ENCODE measurements at places on chromosomes 6 and 20.

DNA sequence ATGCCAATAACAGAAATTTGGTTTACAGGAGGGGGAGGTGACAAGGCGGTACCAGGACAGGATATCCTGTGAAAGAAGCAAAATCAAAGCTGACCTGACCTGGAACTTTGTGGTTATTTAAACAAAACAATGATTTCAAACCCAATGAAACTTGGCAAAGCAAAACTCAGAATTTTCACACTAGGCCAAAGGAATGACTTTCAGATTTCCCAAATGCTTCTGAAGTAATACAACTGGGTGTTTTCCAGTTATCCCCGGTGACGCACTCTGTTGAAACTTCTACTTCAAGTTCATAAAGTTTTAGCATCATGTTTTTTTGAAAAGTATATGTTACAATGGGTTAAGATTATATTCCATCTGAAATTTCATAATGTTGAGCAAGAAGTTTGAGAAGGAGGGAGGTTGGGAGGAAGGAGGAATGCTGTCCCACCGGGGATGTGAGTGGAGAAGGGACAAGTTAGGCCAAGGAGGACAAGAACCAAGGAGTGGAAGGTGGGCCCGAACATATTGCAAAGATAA, 78.1 kb upstream of the TRAF3IP2 start:
- no peak for DNase-seq

GRCh38 chr6:69974193-69974592, 107.8 kb downstream of the COL19A1 start:
- no peak for DNase-seq

DNA sequence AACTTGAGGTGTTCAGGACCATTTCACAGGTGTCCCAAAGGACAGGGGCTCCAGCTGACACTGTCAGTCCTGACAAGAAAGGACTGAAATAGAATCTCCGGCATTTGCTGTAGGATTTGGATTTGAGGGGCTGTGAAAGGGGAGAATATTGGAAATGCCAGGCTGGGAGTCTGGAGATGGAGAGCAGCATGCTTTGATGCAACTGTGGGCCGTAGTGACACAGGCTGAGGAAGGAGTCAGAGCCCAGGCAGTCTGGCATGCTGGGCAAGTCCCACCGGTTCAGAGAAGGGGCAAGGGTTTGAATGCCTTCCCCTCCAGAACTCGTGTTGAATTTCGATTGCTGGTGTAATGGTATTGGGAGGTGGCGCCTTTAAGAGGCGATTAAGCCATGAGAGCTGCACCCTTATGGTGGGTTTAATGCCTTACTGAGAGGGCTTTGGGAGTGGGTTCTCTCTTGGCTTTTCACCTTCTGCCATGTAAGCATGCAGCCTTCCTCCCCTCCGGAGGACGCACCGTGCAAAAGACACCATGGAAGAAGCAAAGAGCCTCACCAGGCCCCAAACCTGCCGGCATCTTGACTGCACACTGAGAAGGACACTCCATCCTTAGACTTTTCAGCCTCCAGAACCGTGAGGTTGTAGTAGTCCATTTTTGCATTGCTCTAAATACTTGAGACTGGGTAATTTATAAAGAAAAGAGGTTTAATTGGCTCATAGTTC, 9.4 kb upstream of the PYGB start:
- no peak for DNase-seq

GRCh38 chr6:149094156-149094555, 223.4 kb upstream of the TAB2 start:
- DNase-seq = no peak

DNA sequence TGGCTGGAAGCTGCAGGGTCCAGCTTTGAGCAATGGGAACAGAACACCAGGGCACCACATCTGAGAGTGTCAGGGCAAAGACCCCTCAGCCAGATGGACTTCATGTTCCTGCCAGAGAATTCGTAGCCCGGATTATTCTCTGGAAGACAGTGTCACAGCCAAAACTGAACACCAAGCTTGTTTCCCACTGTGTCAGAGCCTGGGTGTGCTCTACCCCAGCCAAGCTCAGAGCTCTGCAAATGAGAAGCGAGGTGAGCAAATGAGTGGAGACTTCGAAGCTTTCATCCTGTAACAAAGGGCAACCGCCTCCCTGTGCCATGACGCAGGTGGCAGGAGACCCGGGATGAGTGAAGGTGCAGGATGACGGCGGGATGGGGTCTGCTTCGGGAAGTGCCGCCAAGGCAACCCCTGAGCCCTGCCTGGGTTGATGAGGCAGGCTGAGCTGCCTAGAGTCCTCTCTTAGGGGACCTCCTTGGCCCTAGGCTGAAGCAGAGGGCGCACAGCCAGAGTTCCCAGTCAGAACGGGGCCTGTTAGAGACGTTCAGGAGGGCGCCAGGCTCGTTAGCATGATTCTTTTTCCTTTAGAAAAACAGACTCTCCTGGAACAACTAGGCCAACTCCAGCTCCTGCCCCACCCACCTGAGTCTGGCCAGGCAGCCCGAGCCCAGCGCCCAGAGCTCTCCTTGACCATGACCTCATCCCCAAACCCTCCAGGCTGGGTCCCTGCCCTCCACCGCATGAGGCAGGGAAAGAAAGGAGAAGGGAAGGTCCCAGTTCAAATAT, 187.7 kb downstream of the SOD2 start:
- no peak for DNase-seq

- no peak for DNase-seq
Observed at GRCh38 chr6:21164768-21165326, 428.7 kb upstream of the SOX4 start.

DNA sequence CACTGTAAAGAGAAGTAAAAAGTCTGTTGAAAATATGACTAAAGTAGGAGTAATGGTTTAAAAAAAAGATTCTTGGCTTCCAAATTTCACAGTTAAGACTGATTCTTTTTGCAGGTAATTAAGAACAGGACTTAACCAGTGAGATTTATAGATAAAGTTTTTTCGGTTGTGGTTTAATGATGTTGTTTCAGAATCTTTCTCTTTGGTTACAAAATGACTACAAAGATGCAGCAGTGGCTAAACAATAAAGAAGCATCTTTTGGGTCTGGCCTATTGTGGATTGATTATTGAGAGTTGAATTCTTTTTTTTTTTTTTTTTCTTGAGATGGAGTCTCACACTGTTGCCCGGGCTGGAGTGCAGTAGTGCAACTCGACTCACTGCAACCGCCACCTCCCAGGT, 109.7 kb downstream of the AKAP7 start:
- DNase-seq = no peak

- no peak for DNase-seq
Observed at GRCh38 chr6:130115036-130115435, 96.7 kb downstream of the L3MBTL3 start.
